ENCODE measurements at places on chromosomes 5 and 9. TPM values are rescaled to one million over a fixed set of nuclear protein-coding genes. Genes with fewer than 3 reads are reported as not detected.

DNA sequence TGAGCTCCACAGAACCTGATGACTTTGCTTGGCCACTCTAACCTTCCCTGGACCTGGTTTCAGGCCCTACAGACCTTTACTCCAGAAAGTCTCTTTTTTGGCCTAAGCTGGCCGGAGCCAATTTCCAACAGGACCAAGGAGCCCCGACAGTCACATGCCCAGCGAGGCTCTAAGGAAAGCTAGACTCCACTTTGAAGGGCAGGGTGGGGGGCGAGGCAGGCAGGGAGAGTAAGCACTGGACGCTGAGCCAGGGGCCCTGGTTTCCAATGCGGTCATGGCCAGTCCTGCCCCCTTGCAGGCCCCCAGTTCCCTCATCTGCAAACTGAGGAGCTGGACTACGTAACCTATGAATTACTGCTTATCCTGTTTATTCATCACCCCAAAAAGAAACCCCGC is 65.2 kb downstream of the ADAMTS2 start:
- peak; percentile 33 for DNase-seq
- no peak overlapping the region for H3K4me3 ChIP-seq
- no peaks in the 10 kb centered on the region for H3K36me3 ChIP-seq
- H3K27me3 ChIP-seq = no peaks in the 10 kb centered on the region
- peaks cover 18% of the 10 kb centered on the region for H3K4me1 ChIP-seq

DNA sequence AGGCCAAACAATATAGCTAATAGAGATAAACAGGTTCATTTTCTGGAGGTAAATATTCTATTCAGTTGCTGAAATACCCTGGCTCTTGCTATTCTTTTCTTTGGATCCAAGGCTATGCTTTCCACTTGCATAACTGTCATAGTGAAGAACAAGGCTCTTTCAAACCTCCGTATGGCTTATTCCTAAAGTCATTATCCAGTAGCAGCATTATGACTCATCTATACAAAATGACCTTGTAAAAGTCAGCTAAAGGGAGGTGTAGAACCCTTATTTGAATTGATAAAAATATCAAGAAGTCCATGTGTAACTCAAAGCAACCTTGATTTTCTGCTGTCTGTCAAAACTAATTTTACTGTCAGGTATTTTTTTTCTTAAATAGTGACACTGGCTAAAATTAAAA is 447.8 kb downstream of the PLK2 start:
- H3K4me1 ChIP-seq = no peaks in the 10 kb centered on the region
- no peak overlapping the region for H3K27ac ChIP-seq

Gene IL17B
- 6.4 TPM for total RNA-seq

Gene PTGS1
- 147 TPM for total RNA-seq

GRCh38 chr5:75639535-75640311 is 28.5 kb downstream of the ANKDD1B start:
- H3K36me3 ChIP-seq = no peaks in the 10 kb centered on the region
- H3K27me3 ChIP-seq = no peaks in the 10 kb centered on the region
- DNase-seq = no peak
- no peak overlapping the region for H3K27ac ChIP-seq
- H3K4me3 ChIP-seq = no peak overlapping the region
- H3K4me1 ChIP-seq = no peaks in the 10 kb centered on the region

DNA sequence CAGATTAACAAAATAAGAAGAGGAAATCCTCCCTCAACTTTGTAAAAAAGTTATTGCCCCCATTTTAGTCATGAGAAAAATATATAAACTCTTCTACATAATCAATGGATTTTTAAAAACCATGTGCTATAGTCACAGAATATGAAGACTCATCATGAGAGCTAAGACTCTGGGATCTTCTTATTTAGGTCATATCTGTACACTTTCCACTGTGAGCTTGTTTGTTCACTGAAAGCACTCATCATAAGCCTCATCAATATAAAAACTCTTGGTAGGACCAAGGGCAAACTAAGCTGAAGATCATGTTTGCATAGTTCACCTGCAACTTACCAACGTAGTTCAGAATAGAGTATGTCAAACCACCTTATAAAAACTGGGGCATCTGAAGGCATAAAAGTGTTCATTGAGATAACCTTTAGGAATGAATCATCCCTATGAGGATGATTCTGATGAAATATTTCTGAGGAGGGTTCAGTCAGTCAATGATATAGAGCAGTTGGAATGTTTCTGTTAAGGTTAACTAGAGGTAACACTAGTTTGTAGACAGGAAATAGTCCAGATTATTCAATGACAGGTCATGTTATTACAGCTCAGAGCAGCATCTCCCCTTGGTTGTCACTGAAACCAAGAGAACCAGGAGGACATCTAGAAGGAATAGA is 289.9 kb upstream of the SMC2 start:
- H3K4me1 ChIP-seq = no peaks in the 10 kb centered on the region
- no peaks in the 10 kb centered on the region for H3K36me3 ChIP-seq
- H3K27ac ChIP-seq = no peak overlapping the region
- H3K4me3 ChIP-seq = no peak overlapping the region
- H3K27me3 ChIP-seq = no peaks in the 10 kb centered on the region

- H3K4me1 ChIP-seq = no peaks in the 10 kb centered on the region
- no peaks in the 10 kb centered on the region for H3K36me3 ChIP-seq
- no peak for DNase-seq
- H3K27ac ChIP-seq = no peak overlapping the region
- no peaks in the 10 kb centered on the region for H3K27me3 ChIP-seq
- H3K4me3 ChIP-seq = no peak overlapping the region
Observed at GRCh38 chr9:77588271-77588937, 59.7 kb downstream of the GNA14 start.

DNA sequence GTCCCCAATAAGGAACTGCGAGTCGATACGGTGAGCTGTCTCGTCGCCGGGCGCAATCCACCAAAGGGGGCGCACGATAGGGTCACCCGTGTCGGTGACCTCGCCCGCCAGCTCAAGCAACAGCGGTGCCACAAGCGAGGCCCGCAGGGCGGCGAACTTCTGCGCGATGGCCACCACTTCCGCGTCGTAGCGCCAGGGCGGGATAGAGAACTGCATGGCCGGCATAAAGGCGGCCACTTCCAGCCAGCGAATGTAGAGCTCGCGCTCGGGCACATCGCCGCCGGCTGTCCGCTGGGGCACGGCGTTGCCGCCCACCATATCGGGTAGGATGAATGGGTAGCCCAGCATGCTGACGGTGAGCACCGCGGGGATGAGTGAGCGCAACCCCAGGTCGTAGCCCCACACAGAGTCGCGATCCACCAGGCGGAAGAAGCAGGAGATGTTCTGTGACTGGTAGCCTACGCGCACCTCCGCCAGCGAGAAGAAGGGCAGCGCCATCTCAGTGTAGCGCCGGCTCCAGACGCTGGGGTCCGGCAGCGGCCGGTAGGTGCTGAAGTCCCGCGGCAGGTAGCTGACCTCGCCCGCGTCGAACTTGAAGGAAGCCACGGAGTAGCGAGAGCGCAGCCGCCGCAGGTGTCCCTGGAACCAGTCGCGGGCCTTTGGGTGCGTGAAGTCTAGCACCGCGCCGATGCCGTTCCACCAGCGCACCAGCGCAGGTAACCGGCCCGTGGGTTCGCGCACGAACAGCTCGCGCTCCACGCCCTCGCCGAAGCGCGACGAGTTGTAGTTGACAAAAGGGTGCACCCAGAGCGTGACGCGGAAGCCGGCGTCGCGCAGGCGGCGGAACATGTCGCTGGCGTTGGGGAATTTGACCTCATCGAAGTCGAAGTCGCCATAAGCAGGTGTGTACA is 5.5 kb downstream of the MYORG start:
- no peak for DNase-seq
- peaks cover 28% of the 10 kb centered on the region for H3K36me3 ChIP-seq
- peaks cover 26% of the 10 kb centered on the region for H3K4me1 ChIP-seq
- no peak overlapping the region for H3K27ac ChIP-seq

Gene NUP188
- total RNA-seq = 26.0 TPM

Gene RNF44
- 15.0 TPM for total RNA-seq

Gene EGFL7
- total RNA-seq = 31.0 TPM

DNA sequence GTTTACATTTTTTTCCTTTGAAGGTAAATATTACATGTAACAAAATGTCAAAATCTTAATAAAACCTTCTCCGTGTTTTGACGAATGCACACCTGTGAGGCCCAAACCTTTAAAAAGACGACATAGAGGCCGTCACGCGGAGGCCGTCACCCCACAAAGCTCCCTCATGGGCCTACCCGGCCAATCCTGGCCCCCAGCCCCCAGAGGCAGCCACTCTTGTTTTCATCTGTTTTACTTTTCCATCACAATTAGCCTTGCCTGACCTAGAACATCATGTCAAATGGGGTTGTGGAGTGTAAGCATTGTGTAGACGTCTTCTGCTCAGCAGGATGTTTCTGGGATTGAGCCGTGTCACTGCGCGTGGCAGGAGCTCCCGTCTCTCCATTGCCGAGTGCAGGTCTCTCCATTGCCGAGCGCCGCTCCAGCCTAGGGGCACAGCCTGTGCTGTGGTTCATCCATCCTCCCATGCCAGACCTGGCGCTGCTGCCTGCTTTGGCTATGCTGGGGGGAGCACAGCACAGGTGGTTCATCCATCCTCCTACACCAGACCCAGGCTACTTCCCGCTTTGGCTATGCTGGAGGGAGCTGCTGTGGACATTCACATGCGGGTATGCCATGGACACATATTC is 52.2 kb upstream of the IRX4 start:
- peak; percentile 61 for DNase-seq
- H3K27ac ChIP-seq = no peak overlapping the region
- no peak overlapping the region for H3K4me3 ChIP-seq
- H3K27me3 ChIP-seq = no peaks in the 10 kb centered on the region
- no peaks in the 10 kb centered on the region for H3K36me3 ChIP-seq

DNA sequence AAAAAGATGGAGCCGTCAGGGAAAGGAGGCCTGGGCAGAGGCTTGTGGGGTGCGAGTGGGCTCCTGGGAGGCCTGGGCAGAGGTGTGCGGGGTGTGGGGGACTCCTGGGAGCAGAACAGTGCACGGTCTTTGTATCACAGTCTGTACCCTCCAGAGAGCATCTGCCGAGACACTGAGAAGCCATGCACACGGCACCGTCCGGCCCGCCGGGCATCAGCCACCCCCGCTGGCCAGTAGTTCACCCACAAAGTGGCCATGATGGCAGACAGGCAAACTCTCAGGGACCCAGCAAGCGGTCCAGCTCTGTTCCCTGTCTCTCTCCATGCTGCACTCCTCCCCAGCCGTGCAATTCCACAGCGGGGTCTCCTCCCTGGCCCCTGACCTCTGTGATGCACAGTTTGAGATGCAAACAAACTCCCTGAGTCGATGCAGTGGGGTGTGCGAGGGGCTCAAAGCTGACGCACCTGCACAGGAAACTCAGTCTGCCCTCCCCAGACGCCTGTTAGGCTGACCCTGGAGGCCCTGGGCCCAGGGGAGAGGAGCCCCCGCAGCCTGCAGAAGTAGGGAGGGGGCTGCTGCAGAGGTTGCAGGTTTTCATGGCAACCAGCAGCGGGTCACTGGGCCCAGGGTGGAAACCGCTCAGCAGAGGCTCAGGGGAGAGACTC is 9.1 kb upstream of the GPSM1 start:
- H3K4me3 ChIP-seq = no peak overlapping the region
- no peak overlapping the region for H3K27ac ChIP-seq
- DNase-seq = no peak
- H3K4me1 ChIP-seq = no peaks in the 10 kb centered on the region
- H3K27me3 ChIP-seq = no peaks in the 10 kb centered on the region

All from sigmoid colon (tissue), 7 donors.